ENCODE measurements at places on chromosomes 7 and 10. TPM values are rescaled to one million over a fixed set of nuclear protein-coding genes. Genes with fewer than 3 reads are reported as not detected.

DNA sequence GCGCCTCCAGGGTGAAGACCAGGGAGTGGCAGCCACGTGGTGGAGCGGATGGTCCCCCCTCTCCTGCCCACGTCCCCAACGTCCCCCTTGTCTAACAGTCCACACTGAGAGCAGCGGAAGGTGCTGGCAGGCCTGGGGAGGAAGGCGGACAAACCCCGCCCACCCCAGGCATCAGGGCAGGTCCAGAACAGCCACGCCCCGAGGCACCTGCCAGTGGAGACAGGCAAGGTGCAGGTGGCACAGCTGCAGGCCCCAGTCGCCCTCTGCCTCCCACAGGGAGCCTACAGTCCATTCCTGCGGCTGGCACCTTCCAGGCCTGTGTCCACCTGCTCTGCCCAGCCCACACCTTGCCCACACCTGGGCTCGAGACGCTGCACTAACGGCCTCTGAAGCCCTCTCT is 24.9 kb downstream of the CYP2W1 start:
- no peak for DNase-seq

- DNase-seq, result no peak
These were observed 875.5 kb upstream of the SORCS1 start for GRCh38 chr10:108039821-108040584.

- no peak for DNase-seq
These were observed 11.1 kb downstream of the FAS start for GRCh38 chr10:89001729-89002072.

DNA sequence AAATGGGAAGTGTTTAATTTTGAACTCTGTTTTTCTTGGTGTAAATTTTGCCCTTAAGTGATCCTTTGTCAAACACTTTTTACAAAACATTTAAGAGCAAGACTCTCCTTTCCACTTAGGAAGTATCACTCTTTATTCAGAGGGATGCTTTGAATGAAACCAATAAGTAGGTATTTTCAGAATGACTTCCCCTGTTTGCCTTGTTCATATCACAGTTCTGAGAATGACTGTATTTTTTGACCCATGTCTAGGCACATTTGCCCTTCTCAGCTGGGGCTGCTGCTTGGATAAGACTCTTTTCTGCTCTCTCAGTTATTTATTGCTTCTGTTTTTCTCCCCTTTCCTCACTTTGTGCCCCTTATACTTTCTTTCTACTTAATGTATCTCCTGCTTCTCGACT is 98.2 kb downstream of the CCNY start:
- DNase-seq, result no peak

DNA sequence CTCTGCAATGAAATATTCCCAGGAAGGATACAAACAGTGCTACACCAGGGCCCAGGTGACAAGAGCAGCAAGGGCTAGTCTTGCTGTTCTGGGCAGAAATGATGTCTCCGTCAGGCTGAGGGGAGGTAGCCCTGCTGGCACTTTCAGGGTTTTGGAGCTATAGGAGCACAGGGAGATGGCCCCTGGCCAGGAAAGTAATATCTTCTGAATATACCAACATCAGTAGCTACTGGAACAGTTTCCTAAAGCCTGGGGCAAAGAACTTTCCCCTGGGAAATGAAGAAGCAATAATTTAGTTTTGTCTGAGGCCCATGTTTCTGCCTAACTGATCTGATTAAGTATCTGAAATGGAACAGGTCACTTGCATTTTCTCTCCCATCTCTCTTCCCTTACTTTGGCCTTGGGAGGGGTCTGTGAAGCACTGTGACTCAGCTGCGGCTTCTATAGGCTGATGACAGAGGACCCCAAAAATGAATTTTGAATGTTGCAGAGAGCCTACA is 489.1 kb upstream of the PODXL start:
- DNase-seq, result no peak

DNA sequence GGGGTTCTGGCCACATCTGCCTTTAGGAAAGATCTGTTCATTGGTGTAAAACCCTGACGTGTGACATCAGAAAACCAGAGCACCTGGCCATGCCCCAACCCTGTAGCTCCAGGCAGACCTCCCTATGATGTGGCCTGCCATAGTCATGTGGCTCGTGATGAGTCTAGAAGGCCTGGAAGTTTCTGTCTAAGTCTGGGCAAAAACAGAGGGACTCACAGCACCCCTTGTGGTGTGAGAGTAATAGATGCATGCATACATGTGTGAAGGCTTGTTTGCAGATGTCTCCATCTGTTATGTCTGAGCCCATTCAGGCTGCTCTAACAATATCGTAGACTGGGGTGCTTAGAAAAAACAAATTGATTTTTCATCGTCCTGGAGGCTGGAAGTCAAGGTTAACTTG is 309.3 kb downstream of the PAXIP1 start:
- no peak for DNase-seq

ZP3 gene
- total RNA-seq, result not detected

- DNase-seq, result no peak
These were observed 18.6 kb downstream of the BLNK start for GRCh38 chr10:96252730-96253129.

GRCh38 chr7:1681581-1681980 is 11.5 kb downstream of the ELFN1 start:
- no peak for DNase-seq

GRCh38 chr7:103660455-103661371 is 214.7 kb upstream of the SLC26A5 start:
- DNase-seq, result no peak

DNA sequence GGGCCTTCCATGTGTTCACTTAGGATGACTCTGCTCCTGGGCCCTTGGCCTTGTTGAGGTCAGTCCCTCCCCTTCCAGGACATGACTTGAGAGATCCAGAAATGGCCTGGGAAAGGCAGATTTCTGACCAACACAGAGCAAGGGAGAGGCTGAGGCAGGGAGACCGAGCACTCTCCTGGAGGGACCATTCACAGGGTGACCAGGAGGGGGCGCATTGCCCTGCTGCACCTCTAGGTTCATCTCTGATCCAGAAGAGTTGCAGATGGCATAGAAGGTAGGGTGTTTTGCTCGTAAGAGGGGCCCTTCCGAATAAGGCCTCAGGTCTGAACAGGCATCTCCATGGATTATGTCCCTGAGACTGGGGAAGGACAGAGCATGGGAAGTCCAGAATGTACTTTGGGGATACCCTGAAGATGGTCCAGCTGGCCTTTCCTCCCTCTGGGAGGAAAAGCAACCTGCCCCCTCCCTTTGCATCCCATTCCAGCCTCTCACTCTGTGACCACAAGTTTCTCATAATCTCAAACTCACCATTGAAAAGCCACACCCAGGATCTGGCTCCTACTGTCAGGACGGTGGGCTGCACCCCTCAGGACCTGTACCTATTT is 6.6 kb downstream of the DMBT1 start:
- no peak for DNase-seq

UCN3 gene
- not detected for total RNA-seq

GRCh38 chr7:87345962-87346371 is 503 bp downstream of the CROT start:
- no peak for DNase-seq

GRCh38 chr10:4512671-4513240 is 313.3 kb upstream of the AKR1E2 start:
- DNase-seq, result peak; percentile 62

DNA sequence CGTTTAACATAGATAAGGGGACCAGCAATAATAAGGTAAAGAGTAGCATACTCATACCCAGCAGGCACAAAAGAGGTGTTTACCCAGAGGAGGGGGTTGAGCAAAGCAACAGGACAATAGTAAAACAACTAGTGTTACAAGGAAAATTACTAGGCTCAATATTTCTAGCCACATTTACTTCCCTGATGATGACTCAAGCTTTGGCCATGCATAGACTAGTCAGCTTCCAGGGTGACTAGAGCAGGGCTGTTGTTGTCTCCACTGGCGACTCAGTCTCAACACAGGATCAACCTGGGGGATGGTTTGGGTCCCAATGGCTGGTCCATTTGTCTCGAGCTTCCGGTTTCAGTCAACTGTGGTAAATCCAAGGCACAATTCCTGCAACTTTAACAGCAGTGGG is 217.7 kb upstream of the KCND2 start:
- no peak for DNase-seq

GRCh38 chr7:90931986-90932916 is 332.0 kb upstream of the FZD1 start:
- no peak for DNase-seq

POLL gene
- 16.2 TPM for total RNA-seq

- no peak for DNase-seq
These were observed 193.1 kb upstream of the KLF14 start for GRCh38 chr7:130927062-130927461.

GRCh38 chr7:119620769-119621168 is 652.2 kb upstream of the KCND2 start:
- DNase-seq, result no peak

DNA sequence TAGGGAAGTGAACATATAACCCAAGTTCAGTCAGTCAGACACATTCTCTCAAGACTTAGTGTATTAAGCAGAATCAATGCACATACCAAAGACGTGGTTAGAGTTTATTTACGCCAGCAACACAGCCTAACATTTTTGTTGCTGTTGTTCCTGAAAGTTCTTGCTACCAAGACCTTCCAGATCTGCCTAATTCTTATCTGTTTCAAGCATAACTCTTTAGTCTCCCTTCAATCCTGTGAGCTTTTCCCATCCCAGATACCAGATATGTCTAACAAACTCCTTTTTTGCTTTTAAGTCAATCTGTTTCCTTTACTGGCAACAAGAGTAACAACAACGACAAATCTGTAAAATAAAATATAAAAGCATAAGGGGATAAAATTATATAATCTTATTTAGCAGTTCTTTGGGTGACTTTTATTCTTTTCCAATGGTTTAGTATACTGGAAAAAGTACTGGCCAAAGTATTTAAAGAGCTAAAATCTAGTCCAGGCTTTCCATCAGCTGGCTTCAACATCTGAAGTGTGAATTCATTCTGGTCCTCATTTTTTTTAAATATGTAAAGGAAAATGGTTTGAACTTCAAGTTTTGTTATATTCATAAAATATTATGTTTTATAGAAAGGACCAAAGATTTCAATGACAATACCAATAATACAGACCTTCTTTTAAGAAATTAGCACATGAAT is 193.8 kb downstream of the IMMP2L start:
- no peak for DNase-seq

GRCh38 chr7:44959433-44959951 is 19.3 kb downstream of the MYO1G start:
- no peak for DNase-seq

GRCh38 chr10:131198843-131199242 is 112.7 kb downstream of the TCERG1L start:
- DNase-seq, result peak; percentile 3
